ENCODE measurements at places on chromosomes 2 and 18.

DNA sequence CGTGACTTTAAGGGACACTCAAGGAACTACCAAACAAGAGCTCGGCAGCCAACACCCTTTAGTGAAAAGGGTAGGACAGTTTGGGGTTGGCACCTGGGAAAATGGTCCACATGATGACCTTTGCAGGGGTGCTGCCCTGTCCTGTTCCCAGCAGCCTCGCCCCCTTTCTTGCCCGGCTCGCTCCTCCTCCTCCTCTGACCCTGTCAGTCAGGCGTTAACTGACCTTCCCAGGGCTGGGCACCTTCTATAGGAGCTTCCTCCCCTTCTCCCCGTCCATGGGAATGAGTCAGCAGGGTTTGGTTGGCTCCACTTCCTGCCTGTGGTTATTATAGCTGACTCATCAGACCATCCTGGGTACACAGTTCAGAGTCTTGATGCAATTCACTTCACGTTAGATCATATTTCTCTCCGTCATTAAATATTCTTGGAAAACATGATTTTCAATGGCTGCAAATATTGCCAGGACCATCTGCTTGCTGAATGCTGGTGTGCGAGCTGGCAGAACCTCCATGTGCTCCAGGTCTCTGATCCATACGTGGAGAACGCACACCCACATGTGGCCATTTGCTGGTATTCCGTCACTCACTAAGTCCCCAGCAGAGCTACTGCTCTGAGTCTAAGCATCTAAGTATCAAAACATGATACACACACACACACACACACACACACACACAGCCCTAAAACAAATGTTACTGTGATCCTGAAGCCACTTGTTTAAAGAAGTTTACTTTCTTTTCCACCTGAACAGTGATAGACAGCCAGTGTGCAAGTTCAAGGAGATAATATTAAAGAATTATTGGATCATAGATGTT is 185.0 kb downstream of the ANAPC1 start:
- DNase-seq, result peak; percentile 4

- DNase-seq, result peak; percentile 32
Observed at GRCh38 chr2:206084870-206085741, 868 bp downstream of the INO80D start.

DNA sequence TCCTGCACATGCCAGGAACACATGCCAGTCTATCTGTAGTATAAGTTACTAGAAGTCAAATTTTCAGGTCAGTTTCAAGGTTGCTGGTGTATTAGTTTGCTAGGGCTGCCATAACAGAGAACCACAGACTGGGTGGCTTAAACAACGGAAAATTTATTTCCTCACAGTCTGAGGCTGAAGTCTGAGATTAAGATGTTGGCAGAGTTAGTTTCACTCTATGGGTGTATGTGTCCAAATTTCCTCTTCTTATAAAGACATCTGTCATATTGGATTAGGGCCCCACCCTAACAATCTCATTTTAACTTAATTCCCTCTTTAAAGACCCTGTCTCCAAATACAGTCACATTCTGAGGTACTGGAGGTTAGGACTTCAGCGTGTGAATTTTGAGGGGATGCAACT is 26.5 kb downstream of the B3GNT7 start:
- DNase-seq, result no peak

- DNase-seq, result no peak
Observed at GRCh38 chr2:127995725-127996124, 32.1 kb downstream of the SAP130 start.

DNA sequence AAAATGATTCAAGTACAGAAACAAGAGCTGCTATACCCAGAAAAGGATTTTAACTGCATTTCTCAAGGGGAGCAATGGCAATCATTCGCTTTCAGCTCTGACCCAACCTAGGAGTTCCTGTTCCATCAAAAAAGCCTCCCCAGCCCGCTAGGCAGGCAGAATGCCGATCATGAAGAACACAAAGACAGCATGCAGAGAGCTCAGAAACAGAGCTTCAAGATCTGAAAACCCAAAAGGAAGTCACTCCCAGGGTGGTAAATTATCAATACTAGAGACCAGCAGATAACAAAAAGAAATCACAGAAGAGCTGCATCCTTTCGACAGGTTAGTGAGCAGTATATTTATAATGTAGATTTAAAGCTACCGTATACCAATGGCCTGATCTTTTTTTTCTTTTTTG is 84.8 kb upstream of the CRIM1 start:
- DNase-seq, result no peak

GRCh38 chr2:126828491-126828890 is 70.2 kb upstream of the TEX51 start:
- no peak for DNase-seq

GRCh38 chr2:196238836-196239380 is 67.5 kb upstream of the STK17B start:
- no peak for DNase-seq

GRCh38 chr2:165203689-165204559 is at the start of gene SCN3A:
SCN3A (minus strand) TSS chr2:165204050; CDS start chr2:165176394, 27,656 bp downstream.
- DNase-seq, result no peak

- DNase-seq, result no peak
Observed at GRCh38 chr2:187013058-187013457, 164.1 kb upstream of the ZSWIM2 start.

DNA sequence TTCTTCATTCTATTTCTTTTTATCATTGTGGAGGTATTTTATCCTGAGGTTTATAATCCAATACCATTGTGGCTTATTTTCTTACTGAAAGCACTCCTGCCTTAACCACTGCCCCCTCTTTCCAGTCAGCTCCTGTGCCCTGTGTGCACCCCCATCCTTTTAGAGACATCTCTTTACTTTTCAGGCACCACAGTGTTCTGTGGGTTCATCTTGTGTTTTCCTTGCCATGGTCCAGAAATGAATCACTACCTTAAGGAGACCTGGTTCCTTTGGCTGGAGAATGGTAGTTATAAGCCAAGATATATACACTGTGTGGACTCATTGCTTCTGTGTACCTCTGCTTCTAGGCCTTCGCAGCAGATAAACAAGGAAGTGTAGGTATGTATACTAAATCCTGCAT is 278.3 kb downstream of the PTGR3 start:
- DNase-seq, result no peak

- DNase-seq, result no peak
Observed at GRCh38 chr2:223688094-223688835, 86.1 kb upstream of the SCG2 start.

DNA sequence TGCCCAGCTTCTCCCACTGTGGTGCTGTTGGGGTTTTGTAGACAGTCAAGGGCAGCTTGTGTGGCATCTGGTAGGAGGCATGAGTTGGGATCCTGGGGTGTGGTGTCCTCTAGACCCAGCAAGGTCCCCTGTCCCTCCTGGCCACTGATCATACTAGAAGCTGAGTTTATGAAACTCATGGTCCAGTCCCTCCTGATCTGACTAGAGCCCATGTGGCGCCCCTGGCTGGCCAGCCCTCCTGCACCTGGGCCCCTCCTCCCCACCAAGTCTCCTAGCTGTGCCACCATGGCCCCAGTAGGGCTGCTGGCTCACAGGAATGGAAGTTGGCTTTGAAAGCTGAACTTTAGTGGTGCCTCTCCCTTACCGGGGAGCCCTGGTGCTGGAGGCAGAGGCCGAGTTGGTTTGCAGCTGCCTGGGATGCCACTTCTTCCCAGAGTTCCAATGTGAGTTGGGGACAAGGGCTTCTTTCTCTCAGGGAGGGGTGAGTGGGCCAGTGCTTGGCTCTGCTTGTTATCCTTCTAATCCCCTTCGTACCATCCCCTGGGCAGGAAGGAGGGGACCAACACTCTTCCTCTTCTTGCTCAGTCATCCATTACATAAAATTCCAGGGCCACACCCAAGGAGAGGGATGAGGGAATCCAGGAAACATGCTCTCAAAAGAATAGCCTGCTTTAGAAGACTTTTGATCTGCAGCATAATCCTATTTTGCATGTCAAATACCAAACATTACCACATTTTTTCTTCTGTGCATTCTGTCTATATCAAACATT is 37.5 kb upstream of the HAAO start:
- no peak for DNase-seq

- no peak for DNase-seq
Observed at GRCh38 chr2:69180974-69181373, 168.0 kb downstream of the ANTXR1 start.

DNA sequence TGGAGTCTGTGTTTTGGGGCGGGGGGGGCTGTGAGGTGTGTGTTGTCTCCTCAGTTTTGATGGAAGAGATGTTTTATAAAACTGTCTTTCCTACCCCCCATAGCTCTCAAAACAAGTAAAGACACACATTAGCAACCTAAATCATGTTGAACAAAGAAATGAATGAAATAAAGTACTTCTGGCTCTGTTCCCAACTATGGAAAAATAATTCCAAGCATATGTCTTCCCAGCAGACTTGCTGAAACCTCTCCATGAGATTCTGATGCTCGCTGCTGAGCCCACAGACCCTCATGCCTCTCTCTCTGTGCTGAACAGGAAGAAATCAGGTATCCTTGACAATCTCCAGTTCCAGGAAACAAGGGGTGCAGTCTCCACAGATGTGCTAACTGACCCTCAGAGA is 226.7 kb upstream of the KLHL29 start:
- no peak for DNase-seq

DNA sequence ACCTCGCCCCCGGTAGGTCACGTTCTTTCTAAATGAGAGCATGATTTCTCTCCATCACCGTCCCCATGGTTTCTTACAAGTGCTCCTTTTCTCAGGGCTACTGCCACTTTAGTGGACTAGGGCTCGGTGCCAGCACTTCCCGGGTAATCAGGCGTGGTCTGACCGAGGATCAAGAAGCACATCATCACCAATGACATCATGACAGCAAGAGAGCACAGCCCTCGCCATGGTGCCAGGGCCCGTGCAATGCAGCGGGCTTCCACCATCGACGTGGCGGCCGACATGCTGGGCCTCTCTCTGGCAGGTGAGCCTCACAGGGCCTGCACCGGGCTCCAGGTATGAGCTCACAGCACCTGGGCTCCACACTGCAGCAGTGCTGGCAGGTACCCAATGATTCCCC is 75.2 kb downstream of the INPP4A start:
- DNase-seq, result no peak

- no peak for DNase-seq
Observed at GRCh38 chr2:98867539-98868309, 68.3 kb downstream of the CRACDL start.

DNA sequence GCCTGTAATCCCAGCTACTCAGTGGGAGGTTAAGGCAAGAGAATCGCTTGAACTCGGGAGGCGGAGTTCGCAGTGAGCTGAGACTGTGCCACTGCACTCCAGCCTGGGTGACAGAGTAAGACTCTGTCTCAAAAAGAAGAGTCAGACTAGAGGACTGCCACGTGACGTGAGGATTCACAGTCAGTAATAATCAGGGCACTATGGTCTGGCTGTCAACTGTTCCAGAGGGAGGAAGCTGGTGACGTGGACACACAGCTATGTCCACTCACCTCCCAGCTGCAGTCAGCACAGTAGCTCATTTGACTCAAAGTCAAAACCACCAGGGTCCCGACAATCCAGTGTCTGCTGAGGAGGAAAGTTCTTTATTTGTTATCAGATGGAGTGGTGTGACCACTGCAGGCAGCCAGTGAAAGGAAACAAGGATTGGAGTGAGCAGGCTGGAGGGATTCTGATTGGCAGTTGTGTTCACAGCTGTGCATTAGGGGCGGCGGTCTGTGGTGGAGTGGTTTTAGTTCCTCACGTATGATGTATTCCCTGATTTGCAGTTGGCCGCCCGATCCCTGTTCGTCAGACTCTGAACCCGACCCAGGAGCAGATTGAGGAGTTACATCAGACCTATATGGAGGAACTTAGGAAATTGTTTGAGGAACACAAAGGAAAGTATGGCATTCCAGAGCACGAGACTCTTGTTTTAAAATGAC is 37.9 kb downstream of the MOGAT1 start:
- DNase-seq, result no peak

DNA sequence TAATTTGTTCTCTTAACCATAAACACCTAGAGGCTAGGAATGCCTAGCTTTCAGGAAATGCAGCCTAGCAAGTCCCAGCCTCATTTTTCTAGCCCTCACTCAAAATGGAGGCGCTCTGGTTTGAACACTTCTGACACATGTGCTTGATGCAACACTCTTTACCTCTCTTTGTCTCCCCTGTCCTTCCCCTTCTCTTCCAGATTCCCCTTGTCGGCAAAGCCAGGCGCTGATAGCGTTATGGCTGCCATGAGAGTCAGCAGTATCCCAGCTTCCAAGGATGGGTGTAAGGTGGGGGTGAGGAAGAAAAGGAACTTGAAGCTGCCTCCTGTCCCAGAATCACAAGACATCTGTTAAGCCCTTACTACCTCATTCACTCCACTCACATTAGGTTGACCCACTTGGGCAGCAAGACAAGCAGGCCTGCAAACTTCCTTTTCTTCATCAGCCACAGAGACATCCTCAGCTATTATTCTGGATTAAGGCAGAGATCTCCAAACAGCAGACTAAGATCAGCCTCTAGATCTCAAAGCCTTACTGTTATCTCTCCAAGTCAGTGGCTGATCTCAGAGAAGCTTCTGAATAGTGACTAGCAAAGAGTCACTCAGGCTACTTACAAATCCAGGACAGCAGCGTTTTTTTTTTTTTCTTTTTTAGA is 1.9 kb upstream of the ST3GAL5 start:
- no peak for DNase-seq

- DNase-seq, result no peak
Observed at GRCh38 chr2:207617011-207617671, 8.1 kb downstream of the METTL21A start.

GRCh38 chr2:217512259-217512658 is 490.5 kb downstream of the TNS1 start:
- no peak for DNase-seq

DNA sequence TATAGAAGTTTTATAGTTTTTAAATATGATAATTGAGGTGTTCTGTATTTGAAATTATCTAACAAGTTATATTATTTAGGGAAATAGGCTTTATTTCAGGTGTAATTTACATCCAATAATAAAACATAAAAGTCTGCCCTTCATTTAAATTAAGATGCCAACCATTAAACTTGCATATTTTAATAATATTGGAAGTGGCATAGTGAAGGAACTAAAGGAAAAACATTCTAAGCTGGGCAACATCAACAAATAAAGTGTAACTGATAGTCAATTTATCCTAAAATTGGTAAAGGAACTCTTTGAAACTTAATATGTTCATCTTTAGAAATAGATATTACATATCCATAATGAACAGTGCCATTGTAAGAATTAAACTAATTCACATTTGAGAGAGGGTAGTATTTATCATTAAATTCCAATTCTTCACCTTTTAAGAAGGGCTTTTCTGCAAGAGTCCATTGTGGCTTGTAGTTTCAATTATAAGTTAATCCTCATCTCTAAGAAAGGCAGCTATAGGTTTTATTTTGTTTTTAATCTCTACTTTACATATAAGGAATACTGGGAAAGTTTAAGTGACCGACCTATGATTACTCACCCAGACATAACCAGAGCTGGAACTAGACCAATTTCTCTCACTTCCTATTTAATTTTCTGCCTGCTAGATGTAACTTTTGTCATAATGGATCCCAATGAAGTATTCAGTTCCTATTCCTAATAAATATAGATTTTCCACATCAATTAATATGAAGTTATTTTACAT is 401.6 kb downstream of the XIRP2 start:
- no peak for DNase-seq

- DNase-seq, result no peak
Observed at GRCh38 chr18:42018831-42019230, 63.8 kb downstream of the PIK3C3 start.

Measured in activated CD4-positive, alpha-beta T cell treated with anti-CD3 and anti-CD28 coated beads, Interleukin-2, amount 50 U/mL, for 1 hour (primary cell).